HAP-1 (cell line): ENCODE measurements at places on chromosomes 6 and 20.

GRCh38 chr6:127547215-127547614, 28.1 kb upstream of the MTCL3 start:
- no peak for DNase-seq

- DNase-seq = no peak
Measured at GRCh38 chr20:50861012-50861411, 66.2 kb downstream of the BCAS4 start.

GRCh38 chr20:41467220-41467619, 100.6 kb upstream of the EMILIN3 start:
- no peak for DNase-seq

DNA sequence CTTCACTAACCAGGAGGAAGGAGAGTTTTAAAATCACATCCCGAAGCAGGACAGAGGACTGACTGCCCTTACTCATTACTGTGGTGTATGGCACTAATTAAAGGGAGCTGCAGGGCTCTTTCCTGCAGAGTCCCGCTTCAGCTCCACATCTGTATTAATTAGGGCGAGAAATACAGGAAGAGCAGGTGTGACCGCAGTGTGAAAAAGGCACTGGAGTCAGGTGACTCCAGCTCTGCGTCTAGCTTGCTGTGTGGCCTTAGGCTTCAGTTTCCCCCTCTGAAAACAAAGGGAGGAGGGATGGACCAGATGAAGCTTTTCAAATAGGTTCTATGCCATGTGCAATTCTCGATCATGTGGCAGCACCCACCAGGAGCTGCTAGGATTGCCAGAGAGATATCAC, 34.0 kb downstream of the KIAA1755 start:
- DNase-seq = no peak

DNA sequence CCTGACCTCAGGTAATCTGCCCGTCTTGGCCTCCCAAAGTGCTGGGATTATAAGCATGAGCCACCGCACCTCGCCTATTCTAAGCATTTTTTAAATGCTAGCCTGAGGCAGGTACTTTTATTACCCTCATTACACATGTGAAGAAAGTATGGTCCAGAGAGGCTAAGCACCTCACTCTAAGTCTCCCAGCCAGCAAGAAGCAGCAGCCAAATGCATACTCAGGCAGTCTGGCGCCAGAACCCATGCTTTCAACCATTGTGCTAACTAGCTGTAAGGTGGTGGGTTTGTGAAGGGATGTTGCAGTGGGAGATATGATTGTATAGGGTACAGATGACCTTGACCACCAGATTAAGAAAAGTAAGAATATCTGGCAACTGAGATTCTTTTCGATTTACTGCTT, 26.1 kb upstream of the RIPOR2 start:
- DNase-seq = no peak

DNA sequence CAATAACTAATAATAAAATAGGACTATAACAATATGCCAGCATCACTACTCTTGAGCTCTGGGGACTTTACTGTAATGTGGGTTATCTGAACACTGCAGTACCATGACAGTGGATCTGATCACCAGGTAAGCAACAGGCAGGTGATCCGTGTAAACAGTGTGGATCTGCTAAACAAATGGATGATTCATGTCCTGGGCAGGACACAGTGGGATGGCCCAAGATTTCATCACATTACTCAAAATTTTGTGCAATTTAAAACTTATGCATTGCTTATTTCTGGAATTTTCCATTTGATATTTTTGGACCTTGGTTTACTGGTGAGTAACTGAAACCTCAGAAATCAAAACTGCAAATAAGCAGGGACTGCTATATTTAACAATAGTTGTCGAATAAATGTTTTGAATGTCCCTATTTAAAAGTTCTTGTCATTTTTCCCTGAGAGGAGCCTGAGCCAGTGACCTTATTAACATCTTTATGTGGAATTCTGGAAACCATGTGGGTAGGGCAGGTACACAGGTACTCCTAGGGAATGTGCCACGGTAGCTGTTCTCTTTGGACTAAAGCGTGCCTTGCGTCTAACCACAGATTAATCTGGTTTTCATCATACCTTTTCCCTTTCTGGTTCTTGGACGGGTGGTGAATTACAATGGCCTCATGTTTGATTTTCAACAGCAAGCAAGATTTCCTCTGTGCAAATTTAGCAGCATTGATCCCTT, 214.5 kb upstream of the SASH1 start:
- DNase-seq = no peak

GRCh38 chr20:60302875-60303274, 344.7 kb downstream of the CDH26 start:
- DNase-seq = no peak
